ENCODE measurements at places on chromosomes 3 and 15. TPM values are rescaled to one million over a fixed set of nuclear protein-coding genes. Genes with fewer than 3 reads are reported as not detected.

GRCh38 chr15:26295336-26296085 lies 432.4 kb upstream of the ATP10A start:
- DNase-seq, result no peak
- H3K36me3 ChIP-seq, result no peaks in the 10 kb centered on the region
- no peak overlapping the region for H3K4me3 ChIP-seq
- no peaks in the 10 kb centered on the region for H3K27me3 ChIP-seq

- DNase-seq, result no peak
- no peak overlapping the region for H3K27ac ChIP-seq
- peaks cover 5% of the 10 kb centered on the region for H3K27me3 ChIP-seq
Measured at GRCh38 chr3:194261581-194262063, 89.5 kb downstream of the CPN2 start.

GRCh38 chr3:31729082-31729481 lies 196.4 kb downstream of the STT3B start:
- H3K27me3 ChIP-seq, result peaks cover 6% of the 10 kb centered on the region
- no peak for DNase-seq
- no peak overlapping the region for H3K27ac ChIP-seq
- H3K4me3 ChIP-seq, result no peak overlapping the region
- no peaks in the 10 kb centered on the region for H3K4me1 ChIP-seq
- no peaks in the 10 kb centered on the region for H3K36me3 ChIP-seq

GRCh38 chr3:159923956-159924355 lies 64.7 kb upstream of the IL12A start:
- no peak overlapping the region for H3K4me3 ChIP-seq
- H3K27me3 ChIP-seq, result peaks cover 3% of the 10 kb centered on the region
- DNase-seq, result no peak
- H3K36me3 ChIP-seq, result no peaks in the 10 kb centered on the region
- H3K27ac ChIP-seq, result no peak overlapping the region
- H3K4me1 ChIP-seq, result no peaks in the 10 kb centered on the region

DNA sequence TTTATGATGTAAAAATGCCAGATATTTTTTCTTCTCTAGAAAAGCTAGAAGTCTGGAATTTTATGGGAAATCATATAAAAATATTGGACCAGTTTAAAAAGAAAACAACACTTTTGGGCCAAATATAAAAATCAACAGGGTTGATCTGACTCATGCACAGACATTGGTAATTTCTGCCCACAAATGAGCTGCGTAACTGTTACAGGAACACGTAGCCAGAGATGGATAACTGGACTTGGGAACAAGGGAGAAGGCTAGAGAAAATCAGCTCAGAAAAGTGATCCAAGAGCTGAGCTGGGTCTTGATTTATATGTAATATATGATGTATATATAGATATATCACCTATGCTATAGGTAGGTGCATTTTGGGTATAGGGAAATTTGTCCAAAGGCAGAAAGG lies 36.8 kb upstream of the NAALADL2 start:
- H3K4me1 ChIP-seq, result no peaks in the 10 kb centered on the region
- H3K27ac ChIP-seq, result no peak overlapping the region
- H3K36me3 ChIP-seq, result no peaks in the 10 kb centered on the region

GRCh38 chr15:101137312-101137940 lies 114.4 kb downstream of the CHSY1 start:
- DNase-seq, result peak; percentile 50
- H3K27me3 ChIP-seq, result peaks cover 13% of the 10 kb centered on the region
- H3K4me1 ChIP-seq, result peaks cover 36% of the 10 kb centered on the region
- H3K36me3 ChIP-seq, result no peaks in the 10 kb centered on the region
- peak overlapping the region; percentile 82 for H3K27ac ChIP-seq

GRCh38 chr3:106309274-106309673 lies 440.5 kb upstream of the CBLB start:
- H3K4me1 ChIP-seq, result no peaks in the 10 kb centered on the region
- H3K27ac ChIP-seq, result no peak overlapping the region
- H3K36me3 ChIP-seq, result no peaks in the 10 kb centered on the region
- DNase-seq, result no peak

- H3K27me3 ChIP-seq, result peaks cover 3% of the 10 kb centered on the region
- no peaks in the 10 kb centered on the region for H3K4me1 ChIP-seq
- no peak overlapping the region for H3K27ac ChIP-seq
- no peaks in the 10 kb centered on the region for H3K36me3 ChIP-seq
Measured at GRCh38 chr3:12388185-12388584, 96.1 kb upstream of the TSEN2 start.

- H3K36me3 ChIP-seq, result no peaks in the 10 kb centered on the region
- no peak overlapping the region for H3K27ac ChIP-seq
- DNase-seq, result no peak
- H3K27me3 ChIP-seq, result no peaks in the 10 kb centered on the region
- no peak overlapping the region for H3K4me3 ChIP-seq
Measured at GRCh38 chr3:118802325-118803095, 232.1 kb downstream of the IGSF11 start.

GRCh38 chr3:120451272-120451761 lies 525 bp upstream of the FSTL1 start:
- H3K36me3 ChIP-seq, result no peaks in the 10 kb centered on the region
- peaks cover 14% of the 10 kb centered on the region for H3K4me1 ChIP-seq
- H3K4me3 ChIP-seq, result peak overlapping the region; percentile 49
- H3K27ac ChIP-seq, result no peak overlapping the region

DNA sequence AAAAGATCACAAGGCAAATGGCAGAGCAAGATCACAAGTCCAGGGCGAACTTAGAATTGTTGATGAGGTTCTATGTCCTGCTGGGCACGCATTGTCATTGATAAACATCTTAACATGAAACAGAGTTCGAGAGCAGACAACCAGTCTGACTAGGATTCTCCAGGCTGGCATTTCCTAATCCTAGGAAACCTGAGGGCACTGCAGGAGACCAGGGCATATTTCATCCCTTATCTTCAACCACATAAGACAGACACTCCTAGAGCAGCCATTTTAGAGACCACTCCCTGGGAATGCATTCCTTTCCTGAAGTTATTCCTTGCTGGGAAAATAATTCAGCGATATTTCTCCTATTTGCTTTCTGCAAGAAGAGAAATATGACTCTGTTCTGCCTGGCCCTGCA lies 1199.9 kb downstream of the SI start:
- no peak overlapping the region for H3K4me3 ChIP-seq
- no peak for DNase-seq
- no peaks in the 10 kb centered on the region for H3K36me3 ChIP-seq
- no peak overlapping the region for H3K27ac ChIP-seq
- no peaks in the 10 kb centered on the region for H3K27me3 ChIP-seq

DNA sequence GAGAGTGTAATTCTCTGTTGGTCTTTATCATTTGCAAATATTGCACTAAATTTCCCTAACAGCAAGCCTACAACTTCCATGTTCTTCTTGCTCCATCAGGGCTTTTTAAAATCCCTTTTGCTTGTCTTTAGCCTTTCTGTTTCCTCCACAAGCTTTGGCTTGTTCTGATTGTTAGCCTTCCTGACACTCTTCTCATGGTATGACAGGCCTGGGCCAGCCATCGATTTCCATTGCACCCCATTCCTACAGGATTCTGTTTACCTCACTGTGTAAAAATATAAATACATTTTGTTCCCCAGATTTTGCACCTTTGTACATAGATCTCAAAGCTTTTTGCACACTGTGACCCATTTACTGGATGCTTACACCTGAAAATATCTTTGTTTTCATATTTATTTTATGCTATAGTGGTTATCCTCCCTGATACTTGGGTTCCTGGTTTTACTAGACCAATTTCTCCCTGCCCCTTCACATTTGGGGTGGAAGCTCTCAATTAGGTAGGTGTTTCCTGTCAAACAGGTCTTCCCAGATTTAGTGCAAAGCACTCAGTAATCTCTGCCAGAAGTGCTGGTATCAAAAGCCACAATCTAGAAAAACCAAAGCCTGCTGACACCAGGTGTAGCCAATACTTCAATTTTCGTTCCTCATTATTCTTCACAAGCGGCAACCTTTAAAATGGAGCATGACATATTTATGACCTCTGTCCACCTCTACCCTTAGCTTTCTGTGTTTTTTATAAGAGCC lies 57.9 kb upstream of the PPP2R3A start:
- peaks cover 2% of the 10 kb centered on the region for H3K27me3 ChIP-seq
- no peaks in the 10 kb centered on the region for H3K4me1 ChIP-seq
- H3K4me3 ChIP-seq, result no peak overlapping the region
- H3K27ac ChIP-seq, result no peak overlapping the region
- DNase-seq, result no peak

DNA sequence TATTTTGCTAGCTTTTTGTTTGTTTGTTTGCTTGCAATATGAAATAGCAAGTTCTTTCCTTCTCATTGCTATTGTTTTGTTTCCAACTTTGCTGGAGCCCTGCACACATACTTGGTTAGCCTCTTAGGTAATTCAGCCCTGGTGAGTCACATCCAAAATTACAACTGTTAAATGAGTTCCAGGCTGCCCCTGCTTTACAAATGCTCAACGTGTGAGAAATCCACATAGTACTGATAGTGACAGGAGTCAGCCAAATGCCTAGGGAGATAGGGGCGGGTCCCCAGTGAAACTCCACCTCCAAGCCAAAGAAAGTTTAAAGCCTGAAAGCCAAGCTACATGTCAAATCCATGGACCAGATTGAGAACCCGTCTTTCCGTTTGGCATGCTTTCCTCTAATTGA lies 81.3 kb upstream of the RNF7 start:
- no peak overlapping the region for H3K27ac ChIP-seq
- H3K4me1 ChIP-seq, result no peaks in the 10 kb centered on the region
- H3K27me3 ChIP-seq, result peaks cover 12% of the 10 kb centered on the region
- H3K4me3 ChIP-seq, result no peak overlapping the region
- no peak for DNase-seq

Gene MAP6D1
- polyA plus RNA-seq, result not detected

Gene AHSG
- not detected for polyA plus RNA-seq

Gene ANKRD63
- not detected for polyA plus RNA-seq

Gene CATSPER2
- 0.34 TPM for polyA plus RNA-seq
